ENCODE measurements at places on chromosomes 7 and 10. TPM values are rescaled to one million over a fixed set of nuclear protein-coding genes. Genes with fewer than 3 reads are reported as not detected.

BMPER gene
- 4.5 TPM for polyA plus RNA-seq

FRAT1 gene
- polyA plus RNA-seq = 0.76 TPM

ZP3 gene
- 8.5 TPM for polyA plus RNA-seq

ABCA13 gene
- 0.18 TPM for polyA plus RNA-seq
